NCI-H510A (cell line): ENCODE measurements at places on chromosomes 13 and 19.

- DNase-seq: no peak
Observed at GRCh38 chr19:52188822-52189734, 774 bp upstream of the PPP2R1A start.

- DNase-seq: no peak
Observed at GRCh38 chr13:99377641-99378040, 70.4 kb upstream of the GPR183 start.

DNA sequence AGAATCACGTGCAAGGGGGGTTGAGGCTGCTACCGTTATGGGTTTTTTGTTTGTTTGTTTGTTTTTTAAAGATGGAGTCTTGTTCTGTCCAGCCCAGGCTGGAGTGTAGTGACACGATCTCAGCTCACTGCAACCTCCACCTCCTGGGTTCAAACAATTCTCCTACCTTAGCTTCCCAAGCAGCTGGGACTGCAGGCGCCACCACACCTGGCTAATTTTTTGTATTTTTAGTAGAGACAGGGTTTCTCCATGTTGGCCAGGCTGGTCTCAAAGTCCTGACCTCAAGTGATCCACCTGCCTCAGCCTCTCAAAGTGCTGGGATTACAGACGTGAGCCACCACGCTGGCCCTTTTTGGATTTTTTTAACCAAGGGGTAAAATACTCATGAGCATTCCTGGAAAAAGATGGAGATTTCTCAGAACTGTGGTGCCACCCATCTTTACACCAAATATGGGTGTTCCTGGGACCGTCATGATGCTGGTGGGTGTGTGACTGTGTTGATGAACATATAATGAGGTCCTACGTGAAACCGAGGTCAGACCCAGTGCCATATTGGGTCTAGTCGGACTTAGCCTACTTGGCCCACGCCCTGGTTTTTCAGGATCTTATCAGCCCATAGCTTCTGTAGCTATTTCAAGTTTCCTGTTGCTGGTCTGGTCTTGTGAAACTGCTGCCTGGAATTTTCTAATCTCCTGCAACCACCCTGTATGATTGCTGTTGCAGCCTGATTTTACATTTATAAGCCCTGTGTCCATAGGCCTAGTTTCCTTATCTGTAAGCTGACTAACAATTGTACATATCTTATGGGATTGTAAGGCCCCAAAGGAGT is 6.2 kb downstream of the PPP1R15A start:
- DNase-seq: no peak

DNA sequence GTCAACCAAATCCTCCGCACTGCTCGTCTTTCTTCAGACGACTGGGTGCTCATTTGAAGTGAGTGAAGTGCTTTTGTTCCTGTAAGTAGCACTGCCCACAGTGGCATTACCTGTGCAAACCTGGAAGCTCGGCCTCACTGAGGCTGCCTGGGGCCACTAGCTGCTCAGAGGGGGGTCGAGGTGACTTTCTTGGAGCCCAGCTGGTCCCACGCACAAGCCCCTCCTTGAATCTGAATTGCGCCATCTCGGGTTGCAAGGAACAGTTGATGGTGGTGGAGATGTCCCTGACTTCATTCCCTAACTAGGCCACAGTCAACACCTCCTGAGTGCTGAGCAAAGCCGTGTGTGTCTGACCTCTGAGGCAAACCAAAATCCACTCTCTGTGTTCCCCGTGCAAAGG is 79.3 kb upstream of the GPR183 start:
- DNase-seq: no peak

DNA sequence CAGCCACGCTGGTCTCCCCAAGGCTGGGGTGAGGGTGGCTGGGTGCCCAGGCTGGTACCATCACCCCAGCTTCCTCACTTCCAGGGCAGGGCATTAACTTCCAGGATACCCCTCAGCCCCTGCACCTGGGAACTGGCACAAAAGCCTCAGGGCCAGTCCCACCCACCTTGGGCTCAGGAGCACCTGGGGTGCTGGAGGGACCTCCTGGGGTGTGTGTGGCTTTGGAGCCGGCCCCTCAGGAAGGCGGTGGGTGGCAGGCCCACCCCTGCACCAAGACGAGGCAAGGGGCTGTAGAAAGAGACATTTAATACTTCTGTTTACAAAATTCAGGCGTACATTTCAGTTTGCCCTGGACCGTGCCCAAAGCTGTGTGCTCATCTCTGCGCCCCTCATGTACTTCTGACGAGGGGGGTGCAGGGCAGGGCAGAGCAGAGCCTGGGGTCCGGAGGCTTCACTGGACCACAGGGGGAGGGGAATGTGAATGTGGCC is 16.8 kb downstream of the MPND start:
- no peak for DNase-seq

DNA sequence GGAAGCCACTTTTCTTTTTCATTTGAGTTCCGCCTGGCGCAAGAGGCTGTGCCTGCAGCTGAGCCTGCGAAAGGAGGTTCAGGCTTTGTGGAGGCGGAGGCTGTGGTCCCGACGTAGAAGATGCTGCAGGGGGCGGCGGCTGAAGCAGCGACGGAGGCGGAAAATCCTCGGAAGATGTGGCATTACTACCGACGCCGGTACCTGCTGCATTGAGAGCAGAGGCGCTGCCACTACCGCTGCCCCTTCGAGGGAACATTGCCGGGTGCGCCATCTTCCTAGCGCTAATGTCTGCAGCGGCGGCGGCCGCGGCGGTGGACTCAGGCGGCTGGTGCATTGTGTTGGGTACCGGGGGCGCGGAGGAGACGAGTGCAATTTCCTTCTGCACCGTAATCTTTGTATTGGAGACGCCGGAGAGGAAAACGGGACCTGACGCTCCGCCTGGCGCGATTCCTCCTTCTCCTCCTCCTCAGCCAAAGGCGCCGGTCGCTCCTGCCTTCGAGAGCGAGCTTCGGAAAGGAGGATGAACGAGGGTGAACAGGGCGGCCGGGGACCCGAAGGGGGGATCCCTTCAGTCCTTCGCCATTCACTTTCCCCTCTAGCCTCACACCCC is at the start of gene TSC22D1:
Gene TSC22D1 (minus strand): TSS at position 590 of the 610 bp plus-strand sequence. CDS start 256 bp downstream, at position 334.
- DNase-seq: no peak
